ENCODE measurements at places on chromosomes 11 and 22.

- no peak for DNase-seq
These were observed 250.0 kb downstream of the NXPE2 start for GRCh38 chr11:114928260-114928870.

DNA sequence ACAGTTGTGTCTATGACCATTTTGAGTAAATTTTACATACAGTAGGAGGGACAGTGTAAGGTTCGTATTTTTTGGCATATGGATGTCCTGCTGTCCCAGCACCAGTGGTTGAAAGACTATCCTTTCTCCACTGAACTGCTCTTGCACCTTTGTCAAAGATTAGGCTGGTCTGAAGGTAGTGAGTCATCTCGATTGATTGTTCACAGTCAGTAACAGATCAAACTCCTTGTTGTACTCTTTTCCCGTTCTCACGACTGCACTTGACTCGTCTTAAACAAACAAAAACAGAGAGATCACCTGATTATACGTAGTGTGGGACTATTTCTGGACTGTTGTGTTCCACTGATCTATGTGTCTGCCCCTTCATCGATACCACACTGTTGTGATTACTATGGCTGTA, 77.1 kb downstream of the DGCR2 start:
- DNase-seq = no peak

- DNase-seq = no peak
These were observed 6.0 kb upstream of the FLRT1 start for GRCh38 chr11:64029773-64030172.

GRCh38 chr11:69301455-69302401, 7.8 kb downstream of the MYEOV start:
- no peak for DNase-seq

DNA sequence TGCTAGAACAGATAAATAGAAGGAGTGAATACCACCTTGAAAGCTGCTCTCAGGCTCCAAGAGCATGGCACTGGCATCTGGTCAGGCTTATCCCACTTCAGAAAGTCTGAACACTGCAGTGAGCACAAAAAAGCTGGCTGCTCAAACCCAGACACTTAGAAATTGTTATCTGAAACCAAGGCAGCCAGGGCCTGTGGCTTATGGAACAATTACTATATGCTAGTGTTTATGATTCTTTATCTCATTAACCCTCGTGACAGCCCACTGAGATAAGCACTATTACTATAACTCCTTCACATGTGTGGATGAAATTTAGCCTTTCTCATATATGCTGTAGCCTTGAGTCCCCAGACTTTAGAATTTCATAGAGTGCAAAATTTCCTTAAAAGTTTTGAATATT, 400.2 kb downstream of the RAB38 start:
- DNase-seq = no peak

DNA sequence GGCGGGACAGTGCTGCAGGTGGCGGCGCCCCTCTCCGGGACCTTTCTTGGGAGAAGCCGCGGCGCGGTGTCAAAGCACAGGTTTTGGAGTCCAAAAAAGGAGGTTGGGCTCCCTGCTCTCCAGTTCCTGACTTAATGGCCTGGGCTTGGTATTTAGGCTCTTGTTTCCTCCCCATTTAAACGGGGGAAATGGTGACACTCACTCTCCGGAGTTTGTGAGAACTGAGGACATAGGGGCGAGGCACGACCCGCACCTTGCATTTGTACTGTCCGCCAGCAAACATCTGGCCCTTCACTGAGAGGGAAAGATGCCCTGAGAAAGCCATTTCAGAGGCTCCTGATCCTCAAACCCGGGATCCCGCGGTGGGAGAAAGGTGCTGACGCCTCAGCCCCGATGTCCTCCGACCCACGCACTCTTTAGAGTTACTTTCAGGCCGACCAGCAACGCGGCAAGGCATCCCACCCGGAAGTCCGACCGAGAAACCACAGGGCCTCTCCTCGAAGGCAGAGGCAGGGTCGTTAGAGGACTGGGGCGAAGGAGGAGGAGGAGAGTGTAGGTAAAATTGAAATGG, 2.9 kb upstream of the WDR74 start:
- DNase-seq = no peak

- no peak for DNase-seq
These were observed 10.3 kb upstream of the POLA2 start for GRCh38 chr11:65251476-65251875.

GRCh38 chr11:117731722-117732290, 65.2 kb downstream of the DSCAML1 start:
- no peak for DNase-seq

DNA sequence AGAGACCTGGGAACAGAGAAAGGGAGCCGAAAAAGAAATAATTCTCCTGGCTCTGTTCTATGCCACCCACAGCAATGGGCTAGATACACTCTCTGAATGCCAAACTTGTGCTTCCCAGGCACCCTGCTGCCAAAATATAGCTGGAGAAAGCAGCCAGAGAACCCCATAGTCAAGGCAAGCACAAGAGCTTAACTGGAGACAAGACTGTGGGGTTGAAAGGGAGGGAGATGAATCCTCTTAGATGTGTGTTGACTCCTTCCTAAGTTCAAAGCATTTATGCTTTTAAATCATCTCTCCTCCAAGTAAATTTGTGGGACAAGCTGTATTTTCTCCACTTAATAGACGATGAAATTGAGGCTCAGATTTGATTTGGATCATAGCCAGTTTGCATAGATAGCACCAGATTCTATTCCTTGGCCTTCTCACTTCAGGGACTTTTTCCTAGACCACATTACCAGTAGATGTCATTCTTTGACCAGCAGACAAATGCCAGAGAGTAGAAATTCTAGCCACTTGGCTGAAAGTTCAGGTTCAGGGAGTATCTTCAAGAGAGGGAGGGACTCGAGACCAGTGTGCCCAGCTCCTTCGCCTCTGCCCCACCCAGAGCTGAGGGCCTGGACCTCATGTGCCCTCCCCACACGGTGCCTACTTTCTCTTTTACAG, 16.5 kb upstream of the ETS1 start:
- no peak for DNase-seq

Measured in midbrain (tissue), 1 donor.